ENCODE measurements at places on chromosomes 4 and X.

DNA sequence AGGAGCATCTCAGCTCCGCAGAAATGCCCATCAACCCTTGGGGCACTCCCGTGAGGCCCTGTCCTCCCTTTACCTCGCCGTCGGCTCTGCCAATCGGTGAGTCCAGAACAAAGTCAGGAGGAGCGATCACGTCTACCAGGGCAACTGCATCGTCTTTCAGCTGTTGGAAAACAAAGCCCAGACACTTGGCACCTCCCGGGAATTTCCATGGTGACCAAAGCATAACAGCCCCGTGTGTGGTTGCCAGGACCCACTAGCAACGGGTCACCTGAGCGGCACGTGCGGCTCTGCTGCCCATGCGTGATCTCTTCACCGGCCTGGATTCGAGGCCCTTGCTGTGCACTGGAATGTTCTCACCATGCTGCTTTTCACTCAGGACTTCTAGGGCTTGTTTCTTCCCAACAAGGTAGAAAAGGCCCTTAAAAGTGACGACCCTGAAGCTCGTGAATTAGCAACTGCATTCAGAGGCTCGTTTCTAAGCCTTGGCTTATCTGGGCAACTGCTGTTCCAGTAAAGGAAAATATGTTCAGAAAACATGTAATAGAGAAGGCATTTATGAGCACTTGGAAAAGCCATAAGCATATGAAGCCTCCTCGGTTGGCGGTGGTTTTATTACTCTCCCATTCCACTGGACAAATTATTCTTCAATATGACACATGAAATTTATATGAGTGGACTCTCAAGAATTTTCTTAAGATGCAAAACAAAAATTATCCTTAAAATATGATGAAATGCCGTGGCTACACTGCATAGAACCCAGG, 69.5 kb downstream of the ACOX3 start:
- DNase-seq: no peak

DNA sequence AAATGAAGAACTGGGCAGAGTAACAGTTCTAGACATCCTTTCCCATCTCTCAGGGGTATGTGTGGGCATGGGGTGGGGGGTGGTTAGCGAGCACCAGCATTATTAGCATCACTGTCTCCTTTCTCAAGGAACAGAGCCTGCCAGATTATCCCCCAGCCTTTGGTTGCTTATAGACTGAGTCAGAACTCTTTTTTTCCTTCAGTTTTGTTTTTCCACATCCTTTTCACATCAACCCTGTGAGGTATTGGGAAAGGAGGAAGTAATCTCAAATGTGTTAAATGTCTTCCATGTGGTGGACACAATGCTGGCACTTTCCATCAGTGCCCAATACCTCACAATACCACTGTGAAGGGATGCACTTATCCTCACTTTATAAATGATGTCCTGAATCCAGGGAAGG, 3.1 kb upstream of the FGF16 start:
- no peak for DNase-seq

GRCh38 chrX:69808375-69808774, 192.5 kb downstream of the EDA start:
- DNase-seq: no peak

DNA sequence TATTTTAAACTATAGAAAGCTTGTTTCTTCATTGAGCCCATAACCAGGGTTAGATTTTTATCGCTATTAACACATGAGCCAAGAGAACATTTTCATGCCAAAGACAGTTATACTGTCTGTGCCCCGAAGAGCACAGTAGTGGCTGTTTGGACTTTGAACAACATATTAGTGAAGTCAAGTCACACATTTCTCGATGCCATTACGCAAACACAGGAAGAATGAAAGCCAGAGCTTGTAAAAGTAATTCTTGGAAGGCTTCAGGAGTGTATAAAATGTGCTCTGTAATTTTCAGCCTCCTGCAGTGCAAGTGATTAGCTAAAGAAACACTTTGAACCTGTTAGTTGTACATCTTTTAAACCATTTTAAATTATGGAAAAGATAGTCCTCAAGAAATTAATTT, 590.7 kb upstream of the PITX2 start:
- DNase-seq: no peak

DNA sequence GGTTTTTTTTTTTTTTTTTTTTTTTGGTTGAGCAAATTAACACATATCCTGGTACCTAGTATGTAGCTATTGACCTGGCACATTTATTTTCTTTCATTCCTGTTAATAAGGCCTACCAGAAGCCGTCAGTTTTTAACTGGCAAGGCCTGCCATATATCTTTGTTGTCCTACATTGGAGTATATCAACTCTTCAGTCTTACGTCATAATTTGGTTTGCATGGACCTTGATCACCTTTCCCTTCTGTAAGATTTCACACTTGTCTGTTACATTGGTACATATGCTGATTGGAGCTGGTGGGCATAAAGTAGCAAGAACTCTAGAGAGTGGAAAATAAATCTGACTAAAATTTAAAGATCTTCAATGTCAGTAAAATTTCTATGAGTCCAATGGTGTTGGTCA, 1658.0 kb downstream of the C4orf33 start:
- DNase-seq: no peak

- DNase-seq: no peak
Measured at GRCh38 chr4:39023059-39023458, 9.2 kb downstream of the TMEM156 start.

GRCh38 chr4:117249333-117249732, 164.0 kb upstream of the TRAM1L1 start:
- DNase-seq: no peak

- no peak for DNase-seq
Measured at GRCh38 chrX:10240918-10241317, 84.1 kb downstream of the CLCN4 start.

GRCh38 chr4:113943863-113944262, 35.6 kb downstream of the ARSJ start:
- DNase-seq: no peak

GRCh38 chr4:853416-853781, 27.5 kb upstream of the CPLX1 start:
- no peak for DNase-seq

DNA sequence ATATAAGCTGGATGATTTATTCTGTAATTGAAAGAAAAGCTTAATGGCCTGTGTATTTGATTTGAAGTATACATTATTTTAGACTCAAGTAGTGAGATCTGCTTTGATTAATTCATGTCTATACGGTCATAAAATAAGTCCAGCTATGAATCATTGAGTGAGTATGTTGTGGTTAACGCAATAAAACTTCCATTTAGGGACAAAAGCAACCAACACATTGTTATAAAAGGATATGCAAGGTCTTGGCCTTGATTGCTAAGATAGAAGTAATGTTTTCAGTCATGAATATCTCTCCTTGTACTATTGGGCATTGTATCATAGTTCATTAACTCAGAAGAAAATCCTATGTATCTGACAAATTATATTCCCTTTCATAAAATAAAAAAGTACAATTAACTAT, 162.1 kb downstream of the EPHA5 start:
- DNase-seq: no peak

DNA sequence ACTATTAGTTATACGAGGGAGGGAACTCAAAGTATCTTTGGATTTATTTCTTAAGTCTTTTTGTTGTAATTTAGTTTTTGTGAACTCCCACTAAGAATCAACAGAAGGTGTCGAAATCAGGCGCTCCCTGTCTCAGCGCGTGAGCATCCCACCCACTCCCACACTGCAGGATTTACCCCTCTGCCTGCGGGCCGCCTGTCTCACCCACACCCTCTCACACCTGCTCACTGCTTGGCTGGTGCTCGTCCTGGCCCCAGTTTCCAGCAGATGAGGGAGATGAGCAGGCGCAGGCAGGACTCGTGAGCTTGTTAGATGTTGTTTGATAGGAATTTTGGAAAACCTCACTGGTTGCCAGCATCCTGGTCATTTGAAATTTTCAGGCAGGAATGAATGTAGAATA, 20.8 kb upstream of the HGFAC start:
- DNase-seq: no peak

GRCh38 chrX:109578916-109579315, 42.3 kb downstream of the NXT2 start:
- no peak for DNase-seq

DNA sequence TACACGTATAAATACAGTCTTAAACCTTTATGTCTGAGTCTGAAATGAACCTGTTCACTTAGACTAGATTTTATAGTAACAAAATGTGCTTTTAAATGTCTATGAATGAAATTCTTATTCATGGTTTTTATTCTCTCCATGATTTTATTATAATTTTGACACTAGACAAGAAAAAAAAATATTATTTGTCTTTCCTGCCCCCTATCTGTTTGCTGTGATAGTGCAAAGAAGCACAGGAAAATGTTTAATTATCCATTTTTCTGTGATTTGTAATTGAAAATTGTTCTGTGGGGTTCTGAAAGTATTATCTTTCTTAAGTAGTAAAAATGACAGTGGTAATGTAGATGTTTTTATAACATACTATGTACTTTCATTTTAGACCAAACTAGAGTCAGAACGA, 52.0 kb downstream of the INTS6L start:
- no peak for DNase-seq

DNA sequence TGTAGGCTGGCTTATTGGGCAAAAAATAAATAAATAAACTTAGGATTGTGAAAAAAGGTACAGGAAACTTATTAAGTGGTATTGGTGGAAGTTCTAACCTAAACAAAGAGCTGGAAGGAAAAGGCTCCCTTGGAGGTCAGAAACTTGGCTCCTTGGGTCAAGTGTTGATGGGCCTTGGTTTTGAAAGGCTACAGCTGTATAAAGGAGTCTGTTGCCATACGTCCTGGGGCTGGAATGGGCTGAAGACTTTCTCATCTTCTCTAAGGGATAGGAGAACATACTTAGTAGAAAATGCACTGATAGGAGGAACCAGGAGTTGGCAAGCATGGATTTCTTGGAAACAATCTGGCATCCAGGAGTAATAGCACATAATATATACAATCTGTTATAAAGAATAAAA, 56.6 kb downstream of the PDLIM5 start:
- DNase-seq: no peak

DNA sequence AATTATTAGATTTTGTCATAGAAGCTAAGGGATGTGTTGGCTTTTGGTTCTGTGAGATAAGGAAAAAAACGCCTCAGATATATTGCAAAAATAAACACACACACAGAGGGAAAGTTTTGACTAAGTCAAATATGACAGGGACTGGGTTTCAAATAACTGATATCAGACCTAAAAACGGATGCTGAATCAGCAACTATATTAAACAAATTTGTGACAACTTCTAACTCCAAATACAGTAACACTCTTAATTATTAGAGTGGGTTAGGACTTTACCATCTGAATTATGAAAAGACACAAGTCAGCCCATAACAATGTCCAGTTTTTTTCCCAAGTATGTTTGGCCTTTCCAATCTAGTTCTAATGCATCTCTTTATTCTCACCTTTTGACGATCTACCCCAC, 2693.1 kb downstream of the ARAP2 start:
- DNase-seq: no peak

- no peak for DNase-seq
Measured at GRCh38 chr4:129788486-129788885, 692.5 kb downstream of the C4orf33 start.

Measured in left forelimb (tissue), 1 donor.